Pulmonary artery endothelial cell (primary cell): ENCODE measurements at places on chromosomes 1 and 21.

- peak; percentile 5 for DNase-seq
Observed at GRCh38 chr1:17551755-17552234, 12.3 kb downstream of the ARHGEF10L start.

GRCh38 chr21:19995253-19995652, 1003.0 kb upstream of the NCAM2 start:
- DNase-seq = no peak

GRCh38 chr21:46067505-46068201, 30.3 kb upstream of the COL6A2 start:
- no peak for DNase-seq

- DNase-seq = no peak
Observed at GRCh38 chr1:151313501-151313900, 13.7 kb downstream of the PI4KB start.

GRCh38 chr1:25198663-25199252, 33.5 kb downstream of the SYF2 start:
- no peak for DNase-seq

GRCh38 chr1:207763091-207763490, 11.2 kb downstream of the CD46 start:
- DNase-seq = no peak

DNA sequence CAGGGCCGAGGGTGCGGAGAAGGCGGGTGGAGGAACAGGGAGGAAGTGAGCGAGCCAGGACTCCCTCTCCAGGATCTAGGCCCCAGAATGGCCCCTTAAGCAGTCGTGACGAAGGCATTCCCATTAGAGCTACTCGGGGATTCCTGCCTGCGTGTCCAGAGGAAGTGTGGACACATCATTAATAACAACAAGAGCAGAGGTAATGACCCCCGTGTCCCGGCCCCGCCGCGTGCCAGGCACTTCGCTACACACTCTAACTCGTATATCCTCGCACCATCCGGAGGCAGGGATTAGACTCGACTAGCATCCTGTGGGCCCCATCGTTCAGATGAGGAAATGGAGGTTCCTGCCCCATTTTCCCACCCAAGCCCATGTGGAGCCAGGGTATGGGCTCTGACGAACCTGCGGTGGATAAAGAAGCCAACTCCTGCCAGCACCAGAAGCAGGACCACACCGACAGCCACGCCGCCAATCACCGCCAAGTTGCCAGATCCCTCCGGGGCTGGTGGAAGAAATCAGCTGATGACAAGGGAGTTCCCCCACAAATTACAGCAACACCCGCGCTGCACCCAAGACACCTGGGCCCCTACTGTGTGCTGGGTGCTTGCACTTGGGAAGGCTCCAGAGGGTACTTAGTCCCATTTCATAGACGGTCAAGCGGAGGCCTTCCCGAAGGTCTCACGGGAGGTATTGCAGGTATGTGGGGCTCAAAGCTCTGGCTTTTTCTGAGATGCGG, 21.6 kb downstream of the EPHA2 start:
- DNase-seq = no peak

DNA sequence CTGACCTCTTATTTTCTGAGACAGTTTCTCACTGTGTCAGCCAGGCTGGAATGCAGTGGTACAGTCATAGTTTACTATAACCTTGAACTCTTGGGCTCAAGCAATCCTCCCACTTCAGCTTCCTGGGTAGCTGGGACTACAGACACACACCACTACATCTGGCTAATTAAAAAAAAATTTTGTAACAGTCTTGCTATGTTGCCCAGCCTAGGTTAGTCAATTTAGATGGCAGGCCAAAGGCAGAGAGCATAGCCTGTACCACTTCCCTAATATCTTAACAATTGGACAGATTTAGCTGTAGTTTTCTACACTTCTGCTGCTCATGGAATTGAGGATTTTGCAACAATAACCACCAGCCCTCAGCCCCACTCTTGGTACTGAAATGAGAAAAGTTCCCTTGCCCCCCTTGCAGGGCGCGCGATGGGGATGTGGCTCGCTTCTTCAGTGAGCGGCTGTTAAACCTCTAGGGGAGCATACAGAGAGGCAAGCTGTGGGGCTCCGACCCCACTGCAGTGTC, 34.9 kb upstream of the PTGFRN start:
- DNase-seq = no peak

GRCh38 chr1:10768552-10768951, 27.9 kb downstream of the CASZ1 start:
- DNase-seq = no peak

- no peak for DNase-seq
Observed at GRCh38 chr21:32004291-32004690, 131.5 kb downstream of the HUNK start.

DNA sequence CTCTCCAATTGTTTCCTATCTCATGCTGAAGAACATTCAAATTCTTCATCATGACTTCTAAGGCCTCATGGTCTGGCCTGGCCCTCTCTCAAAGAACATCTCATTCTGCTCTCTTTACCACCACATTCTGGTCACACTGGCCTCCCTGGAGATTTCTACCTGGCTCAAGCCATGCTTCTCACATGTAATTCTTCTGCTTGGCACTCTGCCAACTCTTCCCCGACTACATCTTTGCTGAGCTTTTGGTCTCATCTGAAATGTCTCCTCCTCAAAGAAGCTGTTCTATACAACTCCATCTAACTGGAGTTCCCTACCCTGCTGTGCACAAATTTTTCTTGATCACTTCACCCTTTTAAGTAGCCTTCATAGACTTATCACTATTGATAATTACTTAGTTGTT, 1.4 kb upstream of the TBX19 start:
- no peak for DNase-seq

GRCh38 chr1:9324246-9325096, 31.8 kb downstream of the SPSB1 start:
- no peak for DNase-seq
